NT2/D1 (cell line): ENCODE measurements at places on chromosomes 11 and 22.
A peak's percentile ranks its signal among the peaks of the same experiment; 100 is the strongest.

- no peak for DNase-seq
Observed at GRCh38 chr22:37112084-37112728, 2.7 kb upstream of the TMPRSS6 start.

GRCh38 chr11:73521621-73522020 is 76.3 kb downstream of the FAM168A start:
- DNase-seq = no peak

GRCh38 chr11:66723693-66724092 is 5.3 kb downstream of the SPTBN2 start:
- DNase-seq = no peak

DNA sequence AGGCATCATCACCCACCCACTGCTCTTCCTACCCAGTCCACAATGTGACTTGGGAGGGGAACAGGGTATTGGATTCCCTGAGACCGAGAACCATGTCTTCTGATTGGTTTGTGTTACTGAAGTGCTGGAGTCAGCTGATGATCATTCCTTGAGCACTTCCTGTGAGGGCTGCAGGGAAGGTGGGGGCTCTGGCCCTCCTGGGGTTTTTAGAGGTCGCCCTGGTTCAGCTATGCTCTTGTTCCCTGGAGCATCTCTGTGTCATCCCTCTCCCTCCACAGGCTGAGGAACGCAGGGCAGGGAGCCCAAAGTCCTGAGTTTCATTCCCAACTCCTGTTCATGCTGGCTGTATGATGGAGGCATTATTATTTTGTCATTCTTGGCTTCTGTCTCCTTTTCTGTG is 6.7 kb downstream of the ZC3H7B start:
- DNase-seq = no peak

DNA sequence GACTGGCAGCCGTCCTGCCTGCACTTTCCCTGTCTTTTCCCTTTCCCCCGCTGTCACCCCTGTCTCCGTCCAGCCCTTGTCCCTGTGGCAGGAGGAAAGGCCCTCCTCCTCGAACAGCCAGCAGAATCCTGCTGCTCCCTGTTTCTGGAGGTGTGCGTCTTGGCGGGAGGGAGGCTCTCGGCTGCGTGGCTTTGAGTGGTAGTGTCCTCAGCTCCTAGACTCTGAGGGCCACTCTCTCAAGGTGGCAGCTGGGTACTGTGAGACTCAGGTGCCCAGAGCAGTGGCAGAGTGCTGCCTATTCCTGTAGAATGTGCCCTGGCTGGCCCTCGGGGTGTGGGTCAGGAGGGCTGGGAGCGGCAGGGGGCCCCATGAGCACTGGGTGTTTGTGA is 9.1 kb upstream of the RANBP1 start:
- DNase-seq = no peak

GRCh38 chr11:115322553-115323203 is 181.5 kb downstream of the CADM1 start:
- no peak for DNase-seq

GRCh38 chr11:25727944-25728343 is 604.0 kb upstream of the ANO3 start:
- DNase-seq = no peak

DNA sequence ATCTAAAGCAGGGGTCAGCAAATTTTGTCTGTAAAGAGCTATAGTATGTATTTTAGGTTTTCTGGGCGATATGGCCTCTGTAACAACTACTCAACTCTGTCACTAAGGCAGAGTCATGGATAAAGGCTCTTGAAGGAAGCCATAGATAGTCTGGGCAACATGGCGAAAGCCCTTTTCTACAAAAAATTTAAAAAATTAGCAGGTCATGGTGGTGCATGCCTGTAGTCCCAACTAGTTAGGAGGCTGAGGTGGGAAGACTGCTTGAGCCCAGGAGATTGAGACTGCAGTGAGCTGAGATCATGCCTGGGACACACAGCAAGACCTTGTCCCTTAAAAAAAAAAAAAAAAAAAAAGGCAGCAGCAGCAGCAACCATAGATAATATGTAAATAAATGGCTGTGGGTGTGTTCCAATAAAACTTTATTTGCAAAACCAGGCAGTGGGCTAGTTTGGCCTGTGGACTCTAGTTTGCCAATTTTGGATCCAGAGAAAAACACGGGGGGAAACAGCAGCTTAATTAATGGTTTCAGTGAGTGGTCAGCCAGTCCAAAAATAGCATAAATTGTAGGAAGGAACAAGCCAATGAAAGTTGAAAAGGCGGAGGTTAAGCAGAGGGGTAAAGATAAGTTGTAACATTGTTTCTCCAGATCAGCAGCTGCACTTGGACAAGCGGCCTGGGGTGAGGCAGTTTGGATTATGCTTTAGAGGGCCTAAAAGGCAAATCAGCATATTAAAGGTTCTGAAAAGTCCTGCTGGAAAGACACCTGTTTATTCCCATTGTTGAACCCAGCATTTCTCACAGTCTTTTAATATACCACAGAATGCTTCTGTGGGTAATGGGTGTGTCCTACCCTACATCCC is 62.6 kb downstream of the KIAA1671 start:
- DNase-seq = no peak

GRCh38 chr11:64120951-64121569 is 44.9 kb downstream of the MACROD1 start:
- no peak for DNase-seq

- DNase-seq = no peak
Observed at GRCh38 chr22:11066458-11067285, 4461.3 kb upstream of the OR11H1 start.

DNA sequence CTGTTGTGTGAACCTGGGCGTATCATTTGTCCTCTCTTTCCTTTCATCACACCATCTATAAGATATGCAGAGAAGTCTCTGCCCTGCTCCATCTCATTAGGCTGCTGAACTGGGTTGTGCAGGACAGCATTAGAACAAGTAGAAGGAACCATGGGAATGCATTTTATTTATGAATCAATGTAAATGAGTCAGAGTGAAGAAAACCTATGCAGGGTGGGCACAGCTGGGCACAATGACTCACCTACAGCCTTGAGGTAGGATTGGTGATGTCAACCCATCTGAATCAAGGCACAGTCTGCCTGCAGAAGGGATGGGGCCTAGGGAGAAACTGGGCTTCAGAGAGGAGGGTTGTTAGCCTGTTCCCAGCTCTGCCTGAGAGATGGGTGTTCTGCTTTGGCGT is 123.4 kb downstream of the CSNK2A3 start:
- DNase-seq = no peak

GRCh38 chr22:30876915-30877553 is 91.5 kb downstream of the MORC2 start:
- no peak for DNase-seq

DNA sequence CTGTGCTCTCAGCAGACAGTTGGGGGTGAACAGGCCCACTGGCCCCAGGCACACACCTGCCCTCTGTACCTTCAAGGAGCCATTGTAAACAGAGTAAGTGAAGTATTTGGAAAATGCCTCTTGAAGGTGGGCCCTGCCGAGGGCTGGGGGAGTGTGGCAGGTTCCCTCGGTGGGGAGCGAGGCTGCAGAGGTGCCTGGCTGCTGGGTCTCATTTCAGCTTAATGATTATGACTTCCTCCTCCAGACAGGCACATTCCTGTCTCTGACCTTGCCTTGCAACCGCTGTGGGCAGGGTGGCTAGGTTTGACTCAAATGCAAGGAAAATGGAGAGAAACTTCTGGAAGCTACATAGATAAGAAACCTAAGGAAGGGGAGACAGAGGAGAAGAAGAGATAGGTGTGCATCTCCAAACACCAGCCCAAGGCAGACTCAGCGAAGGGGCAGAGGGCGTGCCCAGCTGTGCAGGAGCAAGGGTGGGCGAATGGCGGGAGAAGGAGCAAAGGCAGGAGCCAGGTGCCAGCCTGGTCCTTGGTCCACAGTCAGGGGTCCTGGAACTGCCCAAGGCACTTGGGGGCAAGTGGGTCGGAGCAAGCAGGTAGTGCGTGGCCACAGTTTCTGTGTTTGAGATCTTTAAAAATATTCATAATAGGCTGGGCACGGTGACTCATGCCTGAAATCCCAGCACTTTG is 14.0 kb downstream of the GRAMD4 start:
- no peak for DNase-seq

DNA sequence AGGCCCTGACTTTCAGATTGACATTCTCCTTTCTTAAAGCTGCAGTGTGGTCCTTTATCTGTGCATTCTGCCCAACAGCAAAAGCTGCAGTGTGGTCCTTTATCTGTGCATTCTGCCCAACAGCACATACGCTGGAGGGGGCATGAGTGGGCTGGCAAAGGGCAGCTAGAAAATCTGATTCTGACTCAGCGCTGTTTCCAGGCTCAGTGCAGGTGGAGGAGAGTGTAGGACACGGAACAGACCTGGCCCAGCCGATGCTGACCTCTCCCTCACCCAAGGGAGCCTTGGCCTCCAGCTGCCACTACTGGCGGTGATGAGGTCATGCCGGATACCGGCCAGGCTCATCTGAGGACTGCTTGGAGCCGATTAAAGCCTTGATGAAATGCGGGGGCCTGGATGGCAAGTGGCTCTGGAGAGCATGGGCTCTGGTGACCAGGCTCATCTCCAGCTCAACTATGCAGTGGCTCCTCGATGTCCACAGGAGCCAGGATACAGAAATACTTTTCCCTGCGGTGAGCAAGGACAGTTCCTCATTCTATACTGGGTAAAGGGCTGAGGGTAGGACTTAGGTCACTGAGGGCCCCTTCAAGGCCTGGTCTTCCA is 84.6 kb downstream of the CLPB start:
- DNase-seq = no peak

DNA sequence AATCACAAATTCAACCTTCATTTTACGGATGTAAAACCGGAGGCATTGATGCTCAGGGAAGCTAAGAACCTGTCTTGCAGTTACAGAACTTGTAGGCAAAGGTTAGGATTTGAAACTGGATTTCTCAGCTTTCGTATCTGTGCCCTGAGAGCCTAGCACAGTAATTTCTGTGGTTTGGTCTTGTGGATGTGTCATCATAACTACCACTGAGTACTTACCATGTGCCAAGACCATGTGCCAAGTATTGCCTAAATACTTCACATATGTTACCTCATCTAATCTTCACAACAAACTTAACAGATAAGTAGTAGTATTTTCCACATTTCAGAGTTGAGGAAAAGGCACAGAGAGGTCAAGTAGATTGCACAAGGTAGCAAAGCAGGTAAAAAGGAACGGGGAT is 140.7 kb downstream of the NXPE2 start:
- no peak for DNase-seq

DNA sequence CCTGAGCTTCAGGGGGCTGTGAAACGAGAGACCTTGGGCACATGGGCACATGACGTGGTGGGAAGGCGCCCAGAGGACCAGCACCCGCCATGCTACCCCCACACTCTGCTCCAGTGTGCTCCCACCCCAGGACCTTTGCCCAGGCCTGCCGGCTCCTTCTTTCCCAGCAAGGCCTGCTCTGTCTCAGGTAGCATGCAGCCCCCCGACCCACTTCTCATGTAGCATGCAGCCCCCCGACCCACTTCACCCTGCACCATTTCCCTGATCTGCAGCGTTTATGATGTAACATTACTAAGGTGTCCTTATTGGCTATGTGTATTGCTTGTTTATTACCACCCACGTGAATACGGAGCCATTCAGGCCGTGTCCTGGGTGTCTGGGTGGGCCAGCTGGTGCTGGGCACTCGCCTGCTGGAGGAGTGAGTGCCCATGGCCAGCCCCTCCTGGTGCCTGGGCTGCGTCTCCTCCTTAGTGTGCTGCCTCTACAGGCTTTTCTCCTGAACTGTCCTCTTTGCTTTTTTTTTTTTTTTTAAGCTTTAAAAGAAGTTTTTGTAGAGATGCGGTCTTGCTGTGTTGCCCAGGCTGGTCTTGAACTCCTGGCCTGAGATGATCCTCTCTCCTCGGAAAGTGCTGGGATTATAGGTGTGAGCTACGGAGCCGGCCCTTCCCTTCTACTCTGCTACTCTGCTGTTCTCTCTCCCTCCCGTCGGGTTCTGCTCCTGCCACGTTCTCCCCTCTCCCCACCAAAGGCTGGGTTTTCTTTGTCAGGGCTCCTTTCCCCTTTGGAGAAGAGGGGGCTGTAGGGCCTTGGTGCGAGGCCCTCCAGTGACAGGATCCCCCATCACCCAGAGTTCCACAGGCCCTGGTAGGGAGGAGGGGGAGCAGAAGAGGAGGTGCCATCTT is 29.4 kb downstream of the LRP5 start:
- DNase-seq = no peak

DNA sequence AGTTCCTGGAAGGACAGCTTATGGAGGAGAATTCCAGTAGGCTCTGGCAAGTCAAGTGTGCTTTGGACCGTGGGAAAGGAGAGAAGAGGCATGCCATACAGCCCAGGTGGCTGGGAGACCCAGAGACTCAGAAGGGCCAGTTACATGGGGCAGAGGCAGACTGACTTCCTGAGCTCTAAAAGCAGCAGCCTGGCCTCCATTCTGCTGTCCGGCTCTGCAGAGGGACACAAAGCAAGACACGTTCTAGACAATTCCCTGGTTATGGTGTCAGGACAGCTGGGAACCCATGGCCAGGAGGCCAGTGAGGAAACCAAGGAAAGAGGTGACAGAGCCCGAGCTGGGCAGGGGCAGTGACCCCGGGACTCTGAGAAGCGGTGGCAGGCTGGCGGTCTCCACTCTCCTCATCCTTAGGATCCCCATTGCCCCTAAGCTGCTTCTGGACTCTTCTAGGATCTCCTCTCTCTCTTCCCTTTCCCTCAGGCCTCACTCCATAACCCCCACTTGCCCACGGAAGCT is 2.7 kb downstream of the CPT1B start:
- DNase-seq = no peak

GRCh38 chr11:86798988-86799387 is 1.4 kb upstream of the PRSS23 start:
- DNase-seq = no peak

DNA sequence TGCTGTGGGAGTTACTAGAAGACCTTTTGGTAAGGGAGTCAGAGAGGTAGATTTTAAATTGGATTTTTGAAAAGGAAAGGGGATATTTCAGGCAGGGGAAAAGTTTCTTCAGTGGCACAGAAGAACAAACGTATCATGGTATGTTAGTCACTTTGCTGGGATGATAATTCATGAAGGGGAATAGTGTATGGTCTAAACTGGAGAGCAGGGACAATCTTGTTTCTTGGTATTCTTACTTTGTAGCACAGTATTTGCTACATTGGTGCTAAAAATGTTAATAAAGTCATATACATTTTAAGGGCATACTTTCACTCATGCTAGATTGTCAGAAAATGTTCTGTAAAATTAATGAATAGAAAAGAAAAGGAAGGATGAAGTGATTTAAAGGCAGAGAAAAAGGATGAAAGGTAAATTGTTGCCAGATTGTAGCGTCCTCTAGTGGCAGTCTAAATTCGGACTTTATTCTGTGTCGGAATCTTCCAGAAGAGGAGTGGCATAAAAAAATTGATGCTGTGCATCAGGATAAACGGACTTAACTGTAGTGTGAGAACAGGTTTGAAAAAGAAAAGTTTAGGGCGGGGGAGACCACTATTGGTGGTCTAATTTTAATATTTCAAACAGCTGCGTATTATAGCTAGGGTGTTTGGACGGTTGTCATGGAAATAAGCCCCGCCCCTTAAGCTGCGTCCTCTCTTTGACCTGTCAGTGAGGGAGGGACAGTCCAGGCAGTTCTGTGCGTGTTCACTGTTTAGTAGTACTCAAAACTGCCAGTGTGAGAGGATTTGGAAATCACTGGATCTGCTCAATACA is at the start of gene BCO2:
TSS of gene BCO2 (plus strand) at position 724 of the 810 bp plus-strand sequence. CDS start 90 bp downstream, outside the sequence.
- DNase-seq = peak; percentile 15

- DNase-seq = no peak
Observed at GRCh38 chr11:73206801-73207200, 11.3 kb upstream of the P2RY2 start.
